ENCODE measurements at places on chromosomes 6 and 20. TPM values are rescaled to one million over a fixed set of nuclear protein-coding genes. Genes with fewer than 3 reads are reported as not detected.

BANF2 gene
- not detected for total RNA-seq

GRCh38 chr6:26311385-26312095 lies 53.5 kb upstream of the BTN3A2 start:
- no peak for DNase-seq

- peak; percentile 58 for DNase-seq
These were observed 7.8 kb downstream of the KCNG1 start for GRCh38 chr20:51014797-51015722.

GRCh38 chr6:159400826-159401225 lies 231.6 kb downstream of the FNDC1 start:
- DNase-seq, result no peak

GRCh38 chr6:147142684-147143245 lies 61.5 kb upstream of the STXBP5 start:
- no peak for DNase-seq

- peak; percentile 40 for DNase-seq
These were observed 4.3 kb downstream of the MTCL3 start for GRCh38 chr6:127514773-127515227.

All from frontal cortex (tissue), 4 donors.